ENCODE measurements at places on chromosomes 12 and 14. TPM values are rescaled to one million over a fixed set of nuclear protein-coding genes. Genes with fewer than 3 reads are reported as not detected.

- no peak for ATAC-seq
Measured at GRCh38 chr12:87930627-87931026, 98.6 kb downstream of the C12orf50 start.

- ATAC-seq: peak; percentile 100
Measured at GRCh38 chr12:75511116-75512048, at the start of gene KRR1. TSS of gene KRR1 (minus strand) at chr12:75511609. CDS start at chr12:75511597, 12 bp downstream.

GRCh38 chr14:61706096-61706690 lies 10.9 kb downstream of the HIF1A start:
- ATAC-seq: no peak

GRCh38 chr12:3214526-3215365 lies 137.6 kb downstream of the TSPAN9 start:
- peak; percentile 60 for ATAC-seq

DNA sequence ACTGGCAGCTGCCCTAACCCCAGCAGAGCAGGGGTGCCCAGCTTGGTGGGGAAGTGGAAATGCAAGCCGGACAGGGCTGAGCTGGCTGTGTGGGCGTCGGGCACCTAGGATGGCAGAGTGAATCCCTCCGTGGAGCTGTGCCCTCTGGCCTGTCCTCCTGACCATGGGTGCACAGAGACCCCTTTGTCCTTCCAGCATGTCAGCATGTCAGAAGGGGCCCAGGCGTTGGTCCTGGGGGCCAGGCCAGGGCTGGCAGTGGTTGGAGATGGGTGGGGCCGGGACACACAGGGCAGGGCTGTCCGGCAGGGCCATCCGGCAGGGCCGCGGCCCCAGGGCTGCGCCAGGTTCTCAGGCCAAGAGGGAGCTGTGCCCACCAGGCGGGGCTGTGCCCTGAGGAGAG lies 8.8 kb upstream of the TEX22 start:
- no peak for ATAC-seq

Gene FAM222A
- total RNA-seq: 13.5 TPM

Gene PSEN1
- total RNA-seq: 55.1 TPM

Gene INHBE
- 0.41 TPM for total RNA-seq

Gene RNASE1
- total RNA-seq: not detected

GRCh38 chr12:54164387-54165145 lies 24.2 kb downstream of the SMUG1 start:
- ATAC-seq: no peak

Gene DDX11
- 8.1 TPM for total RNA-seq

Gene GNG2
- total RNA-seq: 0.41 TPM

GRCh38 chr14:61281186-61281947 lies at the start of gene TMEM30B:
TSS of gene TMEM30B (minus strand) at chr14:61281338. CDS start at chr14:61281147, 191 bp downstream.
- no peak for ATAC-seq

DNA sequence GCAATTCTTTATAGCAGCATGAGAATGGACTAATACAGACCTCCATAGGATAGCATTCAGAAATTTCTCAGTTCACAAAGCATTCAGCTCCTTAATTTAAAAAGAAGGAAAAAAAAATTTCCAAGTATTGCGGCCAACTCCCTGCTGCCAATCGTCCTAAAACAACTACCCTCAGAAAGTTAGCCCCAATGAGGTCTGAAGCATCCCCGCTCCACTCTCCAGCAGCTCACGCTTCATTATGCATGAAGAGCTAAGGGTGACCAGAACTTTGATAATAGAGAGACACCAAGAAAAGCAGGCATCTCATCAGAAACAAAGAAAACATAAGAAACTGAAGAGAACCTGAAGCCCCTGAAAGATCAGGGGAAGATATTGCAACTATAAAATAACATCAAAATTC lies 172.8 kb upstream of the NUDT4 start:
- ATAC-seq: no peak

DNA sequence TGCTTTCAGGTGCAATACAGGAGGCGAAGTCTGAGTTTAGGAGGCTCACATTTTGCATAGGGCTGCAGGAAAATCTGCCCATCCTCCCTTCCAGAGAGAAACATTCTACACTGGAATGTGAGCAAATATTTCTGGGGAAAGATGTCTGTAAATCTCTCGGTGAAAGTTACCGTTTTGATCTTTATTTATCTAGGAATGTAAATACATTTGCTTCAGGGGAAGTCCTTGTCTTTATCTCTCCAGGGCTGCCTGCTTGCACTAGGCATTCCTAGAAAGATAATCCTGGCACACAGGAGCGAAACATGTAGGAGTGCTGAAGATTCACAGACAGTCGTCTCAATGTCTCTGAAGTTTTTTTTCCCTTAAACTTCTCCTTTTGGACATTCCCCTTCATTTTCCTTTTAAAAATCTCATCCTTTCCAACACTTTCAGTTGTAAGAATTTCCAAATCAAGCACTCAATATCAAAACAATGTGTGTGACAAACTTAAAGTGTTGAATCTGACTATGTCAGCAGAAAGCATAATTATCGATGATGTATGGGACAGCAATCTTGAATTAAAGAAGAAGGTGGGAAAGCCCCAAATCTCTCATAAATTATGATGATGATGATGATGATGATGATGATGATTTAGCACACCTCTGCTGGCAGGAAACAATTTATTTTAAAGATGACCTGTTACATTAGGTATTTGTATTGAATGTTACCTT lies 113.4 kb upstream of the RESF1 start:
- no peak for ATAC-seq

Gene SLC4A8
- 25.3 TPM for total RNA-seq

DNA sequence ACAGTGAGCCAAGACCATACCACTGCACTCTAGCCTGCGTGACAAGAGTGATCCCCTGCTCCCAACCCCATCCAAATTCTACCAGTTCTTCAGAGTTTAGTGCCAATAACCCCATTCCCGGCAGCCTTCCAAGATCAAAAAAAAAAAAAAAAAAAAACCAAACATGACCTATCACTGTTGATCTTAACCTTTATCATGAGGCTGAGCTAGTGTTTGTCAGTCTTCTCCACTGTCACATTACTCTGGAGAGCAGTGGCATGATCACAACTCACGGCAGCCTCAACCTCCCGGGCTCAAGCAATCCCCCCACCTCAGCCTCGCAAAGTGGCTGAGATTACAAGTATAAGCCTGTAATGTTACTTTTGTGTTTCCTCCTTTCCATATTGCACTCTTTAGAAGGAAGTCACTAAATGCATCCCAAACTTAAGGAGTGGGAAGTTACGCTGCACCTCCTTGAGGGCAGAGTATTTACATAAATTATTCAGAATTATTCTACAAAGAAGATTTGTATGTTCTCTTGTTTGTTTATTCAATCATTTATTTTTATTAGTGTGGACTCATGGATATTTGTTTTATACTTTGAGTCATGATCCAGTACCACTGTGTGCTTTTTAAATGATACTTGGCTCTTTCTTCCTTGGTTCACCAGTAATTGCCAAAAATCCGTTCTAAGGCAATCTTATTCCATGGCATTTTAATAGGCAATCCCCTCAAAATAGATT lies 31.5 kb upstream of the FAM222A start:
- ATAC-seq: peak; percentile 94

Gene BBOF1
- total RNA-seq: 6.4 TPM

Gene CLEC1A
- total RNA-seq: 0.18 TPM

GRCh38 chr12:83826112-83826511 lies 1086.5 kb downstream of the SLC6A15 start:
- ATAC-seq: peak; percentile 77

Gene GPRC5D
- total RNA-seq: 0.78 TPM

Gene GLI1
- 3.5 TPM for total RNA-seq

- no peak for ATAC-seq
Measured at GRCh38 chr14:54146601-54147000, 190.0 kb upstream of the BMP4 start.

Gene SRSF5
- 335 TPM for total RNA-seq

DNA sequence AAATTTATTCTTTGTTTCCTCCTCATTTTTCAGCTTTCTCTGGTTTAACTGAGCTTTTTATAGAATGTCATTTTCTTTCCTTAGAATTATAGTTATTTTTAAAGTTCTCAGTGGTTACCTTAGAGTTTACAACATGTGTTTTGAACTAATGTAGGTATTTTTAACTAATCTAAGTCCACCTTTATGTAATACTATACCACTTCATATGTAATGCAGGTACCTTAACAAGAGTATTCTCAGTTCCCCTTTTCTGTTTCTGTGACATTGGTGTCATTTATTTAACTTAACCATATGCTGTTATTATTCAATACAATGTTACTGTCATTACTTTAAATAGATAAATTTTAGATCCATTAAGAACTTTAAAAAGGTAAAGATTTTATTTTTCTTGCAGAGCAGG lies 30.3 kb upstream of the KCNC2 start:
- ATAC-seq: no peak

Gene SERPINA1
- 1.0 TPM for total RNA-seq

Gene FOXN4
- total RNA-seq: 0.95 TPM

GRCh38 chr14:22715186-22715812 lies 51.2 kb upstream of the OXA1L start:
- no peak for ATAC-seq

- no peak for ATAC-seq
Measured at GRCh38 chr12:42482041-42482747, 107.4 kb downstream of the PRICKLE1 start.

DNA sequence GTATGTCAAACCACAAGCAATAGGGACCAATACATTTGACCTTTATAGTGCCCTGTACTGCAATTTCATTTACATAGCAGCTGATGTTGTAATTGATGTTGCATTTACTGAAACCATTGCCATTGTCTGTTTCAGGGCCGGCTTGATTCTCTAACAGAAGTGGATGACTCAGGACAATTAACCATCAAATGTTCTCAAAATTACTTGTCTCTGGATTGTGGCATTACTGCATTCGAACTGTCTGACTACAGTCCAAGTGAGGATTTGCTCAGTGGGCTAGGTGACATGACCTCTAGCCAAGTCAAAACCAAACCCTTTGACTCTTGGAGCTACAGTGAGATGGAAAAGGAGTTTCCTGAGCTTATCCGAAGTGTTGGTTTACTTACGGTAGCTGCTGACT lies 216.0 kb downstream of the AKAP6 start:
- peak; percentile 78 for ATAC-seq

GRCh38 chr14:78232231-78233000 lies 62.2 kb downstream of the NRXN3 start:
- no peak for ATAC-seq

Gene SEL1L
- 53.4 TPM for total RNA-seq
